Sciatic nerve (tissue), 2 donors: ENCODE measurements at places on chromosomes 1 and 21.

GRCh38 chr1:216462066-216462775 is 39.0 kb upstream of the USH2A start:
- no peak for DNase-seq

- no peak for DNase-seq
These were observed 4.9 kb downstream of the CR2 start for GRCh38 chr1:207459008-207459407.

- DNase-seq: no peak
These were observed 101.5 kb upstream of the SLFNL1 start for GRCh38 chr1:41122851-41123518.

- no peak for DNase-seq
These were observed 41.5 kb upstream of the HAO2 start for GRCh38 chr1:119327094-119327449.

DNA sequence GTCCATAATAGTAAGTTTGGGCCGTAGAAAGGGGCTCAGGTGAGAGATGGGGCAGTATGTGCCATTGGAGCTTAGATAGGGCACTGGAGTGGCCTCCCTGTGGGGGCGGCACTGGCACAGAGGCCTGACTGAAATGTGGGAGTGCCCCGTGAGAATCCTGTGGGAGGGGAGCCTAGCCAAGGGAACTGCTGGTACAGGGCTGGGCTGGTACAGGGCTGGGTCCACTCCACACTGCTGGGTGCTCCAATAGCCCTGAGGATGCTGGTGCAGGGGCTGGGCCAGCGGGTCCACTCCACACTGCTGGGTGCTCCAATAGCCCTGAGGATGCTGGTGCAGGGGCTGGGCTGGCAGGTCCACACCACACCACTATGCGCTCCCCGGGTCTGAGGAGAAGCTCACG is 44.8 kb upstream of the PWP2 start:
- DNase-seq: no peak

DNA sequence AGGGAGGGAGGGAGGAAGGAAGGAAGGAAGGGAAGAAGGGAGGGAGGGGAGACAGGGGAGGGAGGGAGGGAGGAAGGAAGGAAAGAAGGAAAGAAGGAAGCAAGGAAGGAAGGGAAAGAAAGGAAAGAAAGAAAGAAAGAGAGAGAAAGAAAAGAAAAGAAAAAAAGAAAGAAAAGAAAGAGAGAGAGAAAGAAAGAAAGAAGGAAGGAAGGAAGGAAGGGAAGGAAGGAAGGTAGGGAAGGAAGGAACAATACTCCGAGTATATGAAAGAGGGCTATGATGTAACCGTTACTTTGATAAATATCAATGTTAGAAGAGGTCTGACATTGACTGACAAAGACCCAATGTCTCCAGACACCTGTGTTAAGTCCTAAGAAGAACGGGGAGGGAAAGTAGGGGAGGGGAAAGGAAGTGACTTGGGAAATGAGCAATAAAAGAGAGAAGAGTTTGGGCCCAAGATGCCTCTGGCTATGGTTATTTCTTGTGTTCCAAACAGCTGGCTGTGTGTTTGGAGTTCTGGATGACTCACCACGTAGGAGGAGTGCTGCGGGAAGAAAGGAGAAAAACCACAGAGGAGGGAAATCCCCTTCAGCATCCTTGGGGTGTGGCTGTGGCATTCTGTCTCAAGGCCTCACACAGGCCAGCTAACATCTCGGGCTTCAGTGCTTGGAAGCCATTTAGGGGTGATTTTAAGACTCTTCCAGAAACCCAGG is 37.0 kb upstream of the RXRG start:
- DNase-seq: no peak

- peak; percentile 53 for DNase-seq
These were observed 2.4 kb upstream of the WNT9A start for GRCh38 chr1:227949954-227950734.

GRCh38 chr21:46286648-46287002 is 483 bp downstream of the YBEY start:
- DNase-seq: no peak

GRCh38 chr1:23558140-23558871 is 995 bp downstream of the ID3 start:
- peak; percentile 77 for DNase-seq

DNA sequence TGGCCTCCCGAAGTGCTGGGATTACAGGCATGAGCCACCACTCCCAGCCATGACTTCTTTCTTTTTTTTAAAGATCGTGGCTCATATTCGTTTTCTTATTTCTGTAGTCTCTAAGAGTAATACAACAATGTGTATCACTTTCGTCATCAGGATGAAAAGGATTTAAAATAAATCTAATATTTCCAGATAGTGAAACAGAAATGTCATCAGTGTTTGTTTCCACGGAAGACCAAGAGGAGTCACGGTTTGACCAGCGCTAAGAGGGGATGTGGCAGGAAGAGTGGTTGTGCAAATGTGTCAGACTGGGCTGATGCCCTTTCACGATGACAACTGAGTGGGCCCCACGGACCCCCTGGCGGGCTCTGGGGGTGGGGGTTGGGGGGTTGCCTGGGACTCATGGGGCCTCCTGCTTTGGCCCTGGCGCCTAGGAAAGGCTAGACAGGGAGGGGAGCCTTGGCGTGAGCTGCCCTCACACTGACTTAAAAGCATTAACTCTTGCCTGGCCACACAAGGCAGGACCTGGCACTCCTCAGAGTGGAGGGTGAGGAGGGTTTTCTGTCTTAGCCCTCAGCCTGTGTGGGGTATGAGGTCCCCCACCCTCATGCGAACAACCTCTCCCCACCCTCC is 8.4 kb downstream of the SOX13 start:
- DNase-seq: no peak

DNA sequence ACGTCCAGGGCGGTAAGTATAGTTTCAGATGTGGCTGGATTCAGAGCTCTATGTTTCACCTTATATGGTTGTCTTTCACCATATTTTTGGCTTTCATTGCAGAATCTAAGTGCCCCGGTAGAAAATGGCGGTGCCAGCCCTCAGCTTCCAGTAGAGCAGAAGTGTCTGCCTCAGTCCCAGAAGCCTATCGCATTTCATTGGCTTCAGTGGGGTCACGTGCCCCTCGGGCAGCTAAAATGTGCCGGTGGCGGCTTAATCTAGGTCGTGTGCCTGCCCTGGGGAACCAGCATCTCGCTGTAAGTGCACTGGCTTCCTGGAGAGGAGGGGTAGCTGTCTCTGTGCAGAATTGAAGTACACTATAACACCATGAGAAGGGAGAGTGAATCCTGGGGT is 107.4 kb upstream of the MAGI3 start:
- no peak for DNase-seq

DNA sequence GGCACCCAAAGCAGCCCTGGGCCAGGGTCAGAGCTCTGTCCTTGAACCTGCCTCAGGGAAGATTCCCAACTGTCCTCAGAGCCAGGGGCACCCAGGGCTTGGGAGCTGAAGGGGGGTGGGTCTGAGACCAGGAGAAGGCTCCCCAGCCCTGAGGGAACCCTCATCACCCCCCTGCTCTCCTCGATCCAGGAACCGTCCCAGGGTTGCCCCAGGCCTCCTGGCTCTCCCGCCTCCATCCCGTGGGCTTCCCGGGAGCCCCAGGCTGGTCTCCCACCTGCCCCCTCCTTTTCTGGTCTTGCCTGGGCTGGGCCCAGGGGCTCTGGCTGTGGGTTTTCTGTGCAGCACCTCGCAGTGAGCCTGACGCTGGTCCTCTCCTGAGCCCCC is 6.7 kb upstream of the SAMD11 start:
- DNase-seq: no peak

GRCh38 chr1:26418865-26419349 is 8.3 kb downstream of the LIN28A start:
- DNase-seq: no peak

DNA sequence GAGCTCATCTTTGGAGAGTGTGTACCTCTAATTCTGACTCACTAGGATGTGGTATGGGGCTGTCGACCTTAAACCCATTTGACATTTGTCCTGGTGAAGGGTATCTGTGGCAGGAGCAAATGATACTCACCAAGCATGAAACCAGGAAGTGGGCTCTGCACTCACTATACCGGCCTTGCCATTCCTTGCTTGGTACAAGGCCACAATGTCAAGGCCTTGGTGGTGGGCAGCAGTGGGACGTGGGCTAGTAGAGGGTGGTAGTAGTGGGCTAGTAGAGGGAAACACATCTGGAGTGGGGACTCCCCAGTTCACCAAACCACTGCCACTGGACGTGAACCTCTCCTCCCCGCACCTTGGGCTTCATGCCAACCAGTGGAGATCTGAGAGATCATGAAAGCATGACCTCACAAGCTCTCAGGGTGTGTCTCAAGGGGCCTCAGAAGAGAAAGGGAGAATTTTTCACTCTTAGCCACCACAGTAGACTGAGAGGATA is 11.5 kb downstream of the TNFSF4 start:
- no peak for DNase-seq

DNA sequence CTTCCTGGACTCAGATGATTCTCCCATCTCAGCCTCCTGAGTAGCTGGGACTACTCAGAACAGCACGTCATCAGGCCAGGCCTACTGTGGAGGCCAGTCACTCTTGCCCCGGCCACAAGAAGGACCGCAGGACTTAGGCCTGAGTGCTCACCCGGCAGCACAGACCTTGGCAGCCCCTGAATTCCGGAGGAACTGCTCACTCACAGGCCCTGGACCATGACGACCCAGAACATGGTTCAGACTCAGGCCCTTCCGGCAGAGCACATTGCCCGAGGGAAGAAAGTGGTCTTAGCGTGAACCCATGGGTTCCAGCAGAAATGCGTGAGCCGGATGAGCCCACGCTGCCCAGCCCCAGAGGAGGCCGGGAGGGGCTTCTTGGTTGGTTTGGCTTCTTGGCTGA is 177.3 kb upstream of the TMEM51 start:
- no peak for DNase-seq

DNA sequence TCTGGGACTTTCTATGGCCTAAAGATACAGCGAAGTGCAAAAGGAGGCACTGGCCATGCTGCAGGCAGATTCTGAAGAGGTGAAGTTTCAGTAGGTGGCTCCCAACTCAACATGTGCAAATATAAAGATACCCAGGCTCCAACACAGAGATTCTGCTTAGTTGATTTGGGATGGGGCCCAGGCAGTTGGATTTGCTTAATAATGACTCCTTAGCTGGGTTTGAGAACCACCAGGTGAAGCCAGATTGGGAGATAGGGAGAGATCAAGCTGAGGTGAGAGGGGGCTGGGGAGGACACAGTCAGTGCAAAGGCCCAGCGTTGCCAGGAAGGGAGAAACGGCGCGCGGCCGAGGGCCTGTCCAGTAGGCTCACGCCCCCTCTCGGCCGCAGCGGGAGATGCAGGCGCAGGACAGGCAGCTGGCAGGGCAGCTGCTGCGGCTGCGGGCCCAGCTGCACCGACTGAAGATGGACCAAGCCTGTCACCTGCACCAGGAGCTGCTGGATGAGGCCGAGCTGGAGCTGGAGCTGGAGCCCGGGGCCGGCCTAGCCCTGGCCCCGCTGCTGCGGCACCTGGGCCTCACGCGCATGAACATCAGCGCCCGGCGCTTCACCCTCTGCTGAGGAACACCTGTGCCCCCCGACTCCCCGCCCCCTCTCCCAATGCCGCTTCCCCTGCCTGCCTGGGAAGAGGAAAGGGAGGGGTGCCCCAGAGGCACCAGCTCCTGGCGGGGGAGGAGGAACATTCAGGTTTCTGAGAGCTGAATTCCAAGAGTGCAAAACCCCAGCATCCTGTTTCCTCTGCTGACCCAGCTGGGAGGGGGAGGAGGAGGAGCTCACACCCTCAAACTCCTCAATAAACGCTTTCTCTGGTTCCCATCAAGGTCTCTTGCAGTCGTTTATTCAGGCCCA is 1.2 kb downstream of the FAM167B start:
- peak; percentile 86 for DNase-seq

GRCh38 chr1:218785928-218786327 is 387.8 kb upstream of the LYPLAL1 start:
- peak; percentile 82 for DNase-seq

DNA sequence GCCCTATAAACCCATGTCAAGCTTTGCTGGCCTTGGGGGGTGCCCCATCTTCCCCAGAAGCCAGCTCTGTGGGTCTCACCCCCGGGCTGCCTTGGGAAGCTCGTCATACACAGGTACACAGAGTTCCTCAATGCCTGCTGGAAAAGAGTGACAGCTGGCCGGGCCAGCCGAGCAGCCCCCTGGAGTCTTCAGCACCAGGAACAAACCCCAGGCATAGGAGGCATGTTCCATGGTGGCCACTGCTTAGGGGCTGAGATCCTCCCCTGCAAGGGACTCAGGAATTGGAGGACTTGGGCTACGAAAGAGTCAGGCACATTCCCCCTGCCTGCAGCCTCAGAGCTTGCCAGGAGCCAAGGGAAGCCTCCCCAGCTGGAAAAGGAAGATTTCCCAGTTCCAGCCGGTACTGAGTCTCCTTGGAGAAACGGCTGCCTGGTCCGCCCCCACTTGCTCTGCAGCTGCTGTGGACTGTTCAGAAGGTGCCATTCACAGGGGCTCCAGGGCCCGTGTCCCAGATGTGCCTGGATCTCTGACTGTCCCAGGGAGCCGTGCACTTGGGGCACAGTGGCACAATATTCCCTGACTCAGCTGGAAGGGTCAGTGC is 89.5 kb downstream of the STUM start:
- peak; percentile 57 for DNase-seq
